ENCODE measurements at places on chromosomes 4 and X. TPM values are rescaled to one million over a fixed set of nuclear protein-coding genes. Genes with fewer than 3 reads are reported as not detected.

NIPAL1 gene
- 0.85 TPM for total RNA-seq

MUC7 gene
- not detected for total RNA-seq

GYG2 gene
- total RNA-seq = not detected

HDX gene
- total RNA-seq = 3.7 TPM

SPATA4 gene
- not detected for total RNA-seq

DYNLT3 gene
- 12.1 TPM for total RNA-seq

METAP1 gene
- 47.3 TPM for total RNA-seq

PPP4R3C gene
- not detected for total RNA-seq

TMEM187 gene
- 5.2 TPM for total RNA-seq

KLHL4 gene
- 0.12 TPM for total RNA-seq

MAGEA10 gene
- total RNA-seq = not detected

XK gene
- 0.15 TPM for total RNA-seq

PPARGC1A gene
- total RNA-seq = not detected

CAPN6 gene
- total RNA-seq = not detected

TMSB15B gene
- 7.7 TPM for total RNA-seq

SAGE1 gene
- not detected for total RNA-seq

PPBP gene
- not detected for total RNA-seq

Measured in T-helper 1 cell treated with Interleukin-12 subunit alpha and Interleukin-12 subunit beta and Interleukin-4 antibody, amounts not matched to agents 30 ng/mL and 1 ng/mL, for 36 hours (primary cell).